NCI-H526 treated with DMSO at 0.1 percent for 48 hours (cell line): ENCODE measurements at places on chromosomes 7 and 10.

GRCh38 chr10:84715911-84716310 lies 387.5 kb downstream of the CCSER2 start:
- DNase-seq, result peak; percentile 13

- DNase-seq, result no peak
These were observed 227.7 kb downstream of the SKIDA1 start for GRCh38 chr10:21297603-21298383.

DNA sequence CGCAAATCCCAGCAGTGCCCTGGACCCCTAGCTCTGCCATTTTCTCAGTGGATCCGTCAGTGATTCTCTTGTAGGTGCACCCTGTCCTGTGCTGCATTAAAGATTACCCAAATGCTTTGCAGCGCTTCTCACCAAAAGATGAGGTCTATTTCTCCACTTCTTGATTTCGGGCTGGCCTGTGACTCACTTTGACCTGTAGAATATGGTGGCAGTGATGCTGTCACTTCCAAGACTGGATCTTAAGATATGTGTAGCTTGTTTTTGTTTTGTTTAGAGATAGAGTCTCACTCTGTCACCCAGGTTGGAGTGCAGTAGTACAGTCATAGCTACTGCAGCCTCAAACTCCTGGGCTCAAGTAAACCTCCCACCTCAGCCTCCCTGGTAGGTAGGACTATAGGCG lies 37.0 kb upstream of the ZMIZ1 start:
- DNase-seq, result no peak

- DNase-seq, result peak; percentile 12
These were observed 78.7 kb downstream of the CLEC2L start for GRCh38 chr7:139602143-139602722.

DNA sequence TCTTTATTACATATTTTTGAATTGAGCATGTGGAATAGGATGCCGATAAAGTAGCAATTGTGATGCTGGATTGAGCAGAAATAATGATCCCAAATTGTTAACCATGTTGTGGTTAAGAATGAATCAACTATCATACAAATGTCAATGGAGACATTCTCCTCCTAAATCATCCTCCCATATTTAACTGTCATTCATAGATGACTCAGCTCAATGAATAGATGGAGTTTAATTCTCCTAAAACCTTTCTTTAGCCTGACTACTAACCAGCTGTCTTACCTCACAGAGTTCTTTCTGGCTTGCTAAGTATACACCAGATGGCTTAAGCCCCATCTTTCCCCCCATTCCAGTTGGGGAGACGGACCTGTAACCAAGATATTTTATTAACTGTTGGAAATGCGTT lies 23.4 kb upstream of the NPS start:
- no peak for DNase-seq

DNA sequence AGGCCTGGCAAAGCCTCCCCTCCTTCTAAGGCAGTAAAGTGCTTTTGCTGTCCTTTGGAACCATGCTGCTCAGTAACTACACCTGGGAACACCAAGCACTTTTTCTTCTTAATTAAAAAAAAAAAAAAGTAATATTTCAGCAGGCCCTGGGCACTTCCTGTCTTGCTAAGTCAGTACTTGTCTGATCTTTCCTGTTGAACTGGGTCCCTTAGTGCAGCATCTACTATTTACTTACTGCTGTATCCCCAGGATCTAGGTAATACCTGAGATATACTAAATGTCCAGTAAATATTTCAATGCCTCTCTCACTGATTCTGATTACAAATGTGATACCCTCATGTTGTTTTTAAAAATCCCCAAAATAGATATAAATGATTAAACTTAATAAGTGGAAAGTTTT lies 77.4 kb downstream of the PPP1R3C start:
- no peak for DNase-seq

- no peak for DNase-seq
These were observed 18.9 kb downstream of the NOD1 start for GRCh38 chr7:30459591-30460245.

- no peak for DNase-seq
These were observed 222.4 kb downstream of the RPS24 start for GRCh38 chr10:78255796-78256638.

GRCh38 chr7:132655131-132655727 lies 79.0 kb upstream of the PLXNA4 start:
- no peak for DNase-seq

- no peak for DNase-seq
These were observed 1.2 kb upstream of the INPP5A start for GRCh38 chr10:132536241-132536876.

DNA sequence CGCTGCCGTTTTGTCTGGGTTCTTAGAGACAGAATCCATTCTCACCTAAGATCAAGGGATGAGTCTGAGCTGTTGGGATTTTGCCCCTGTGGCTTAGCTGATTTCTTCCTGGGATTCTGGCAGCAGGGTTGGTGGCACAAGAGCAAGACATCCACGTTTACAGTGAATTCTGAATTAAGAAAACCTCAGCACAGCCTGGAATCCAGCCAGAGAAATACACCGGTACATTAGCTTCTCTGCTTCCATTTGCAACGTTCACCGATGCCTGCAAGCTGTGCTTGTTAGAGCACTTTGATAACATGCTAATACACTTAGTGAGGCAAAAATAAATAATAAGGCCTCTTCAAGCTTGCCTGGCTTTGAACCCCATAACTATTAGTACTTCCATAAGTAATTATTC lies 569.8 kb downstream of the CALN1 start:
- DNase-seq, result no peak

- DNase-seq, result no peak
These were observed 21.5 kb downstream of the RPP38 start for GRCh38 chr10:15118615-15119014.

GRCh38 chr10:112813866-112814591 lies 136.0 kb upstream of the TCF7L2 start:
- DNase-seq, result no peak

GRCh38 chr10:14820010-14820774 lies 17.6 kb downstream of the CDNF start:
- no peak for DNase-seq

- no peak for DNase-seq
These were observed 206.6 kb downstream of the SKAP2 start for GRCh38 chr7:26657686-26658388.

- DNase-seq, result no peak
These were observed 14.6 kb upstream of the PWWP2B start for GRCh38 chr10:132382231-132382922.

- DNase-seq, result no peak
These were observed 395.2 kb downstream of the TFEC start for GRCh38 chr7:115635376-115635775.

DNA sequence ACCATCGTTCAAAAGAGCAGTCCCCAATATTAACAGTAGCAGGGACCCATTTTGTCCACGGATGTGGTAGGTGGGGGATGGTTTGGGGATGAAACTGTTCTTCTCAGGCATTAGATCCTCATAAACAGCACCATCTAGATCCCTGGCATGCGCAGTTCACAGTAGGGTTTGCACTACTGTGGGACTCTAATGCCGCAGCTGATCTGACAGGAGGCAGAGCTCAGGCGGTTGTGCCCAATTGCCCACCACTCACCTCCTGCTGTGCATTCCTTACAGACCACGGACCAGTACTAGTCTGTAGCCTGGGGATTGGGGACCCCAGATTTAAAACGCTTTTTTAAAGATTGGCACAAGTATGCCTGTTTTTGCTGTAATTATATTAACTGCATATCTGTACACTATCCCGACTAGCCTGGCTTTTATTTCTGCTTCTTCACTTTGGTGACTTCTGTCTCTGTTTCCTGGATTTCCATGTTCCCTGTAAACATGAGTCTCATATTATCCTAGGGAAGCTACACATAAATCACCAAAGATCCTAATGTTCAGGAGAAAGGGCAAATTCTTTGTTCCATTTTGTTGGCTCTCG lies 163.3 kb upstream of the AKR1E2 start:
- no peak for DNase-seq

- DNase-seq, result no peak
These were observed 339.5 kb downstream of the ELMO1 start for GRCh38 chr7:37109016-37109683.

GRCh38 chr10:15144788-15145187 lies 23.7 kb downstream of the NMT2 start:
- no peak for DNase-seq

DNA sequence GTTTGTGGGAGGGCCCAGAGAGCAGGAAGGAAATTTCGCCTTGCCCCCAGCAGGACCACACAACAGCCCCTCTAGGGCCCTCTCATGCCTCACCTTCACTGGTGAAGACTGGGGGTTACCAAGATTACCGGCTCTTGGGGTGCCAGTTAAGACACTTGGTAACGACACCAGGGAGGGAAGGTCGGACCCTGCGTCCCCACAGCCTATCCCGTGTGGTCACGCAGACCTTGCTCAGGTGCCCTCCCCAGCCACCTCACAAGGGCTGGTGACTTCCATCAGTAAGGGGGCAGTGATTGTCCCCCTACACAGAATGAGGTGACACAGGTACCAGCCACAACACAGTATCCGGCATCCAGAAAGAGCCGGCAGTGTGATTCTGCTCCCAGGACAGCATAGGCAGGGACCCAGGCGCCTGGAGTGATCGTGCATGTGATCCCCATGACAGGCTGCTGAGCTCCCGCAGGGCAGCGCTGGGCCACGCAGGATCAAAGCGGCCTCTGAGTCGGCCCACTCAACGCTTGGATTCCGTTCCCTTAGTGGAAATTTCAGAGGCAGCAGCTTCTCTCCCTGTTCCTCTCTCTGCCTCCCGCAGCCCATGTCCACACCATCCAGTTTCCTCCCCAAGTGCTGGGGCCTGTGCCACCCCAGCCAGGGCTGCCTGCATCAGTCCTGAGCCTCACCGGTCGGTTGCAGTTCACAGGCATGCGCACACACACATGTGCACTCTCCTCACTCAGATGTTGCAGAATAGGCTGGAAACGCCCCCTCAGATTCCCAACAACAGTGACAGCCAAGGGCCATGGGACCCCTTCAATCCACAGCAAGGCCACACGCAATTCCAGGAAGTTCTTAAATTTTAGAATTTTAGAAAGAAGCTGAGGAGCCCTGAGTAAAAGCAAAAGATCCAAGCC lies 35.8 kb downstream of the CAMK2B start:
- no peak for DNase-seq

DNA sequence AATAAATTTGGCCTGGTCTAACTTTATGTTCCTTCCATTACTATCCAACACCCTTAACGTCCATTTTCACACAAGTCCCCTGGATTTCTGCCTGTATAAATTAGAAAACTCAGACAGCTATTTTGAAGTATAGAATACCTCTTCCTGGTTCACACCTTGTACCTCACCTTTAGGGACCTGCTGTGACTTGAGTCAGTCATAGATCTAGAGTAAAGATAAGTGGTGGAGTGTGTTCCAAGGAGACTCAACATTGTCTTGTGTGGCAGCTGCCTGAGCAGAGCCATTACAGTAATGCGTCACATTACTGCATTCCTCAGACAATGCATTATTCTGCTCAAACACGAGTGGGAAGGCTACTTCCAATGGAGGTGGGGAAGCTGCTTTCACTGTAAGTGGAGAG lies 513.9 kb downstream of the ADRA2A start:
- no peak for DNase-seq

- no peak for DNase-seq
These were observed 8.1 kb downstream of the STK17A start for GRCh38 chr7:43590862-43591557.

- no peak for DNase-seq
These were observed at the start of gene CTTNBP2 for GRCh38 chr7:117873310-117874190. Gene CTTNBP2, minus strand, starts transcription at chr7:117873441. Its CDS starts 26 bp downstream, at chr7:117873415.

DNA sequence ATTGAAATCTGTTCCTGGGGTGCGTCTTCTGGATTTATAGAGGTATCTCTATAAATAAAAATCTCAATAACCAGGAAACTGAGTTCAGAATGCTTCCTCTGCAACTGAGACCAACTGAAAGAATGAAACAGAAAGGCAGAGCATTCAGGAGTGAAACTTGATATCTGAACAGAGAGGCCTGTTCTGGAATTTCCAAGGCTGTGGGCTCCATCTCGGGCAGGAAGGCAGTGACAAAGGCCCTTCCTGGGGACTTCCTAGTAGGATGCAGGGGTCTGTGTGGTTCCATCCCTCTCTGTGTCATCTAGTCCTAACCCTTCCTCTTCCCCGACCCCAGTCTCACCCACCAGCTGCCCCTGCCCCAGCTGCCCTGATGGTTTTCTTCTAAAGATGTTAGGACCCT lies 52.0 kb downstream of the JCAD start:
- DNase-seq, result no peak

- no peak for DNase-seq
These were observed 87.8 kb upstream of the LRRTM3 start for GRCh38 chr10:66837990-66838389.

DNA sequence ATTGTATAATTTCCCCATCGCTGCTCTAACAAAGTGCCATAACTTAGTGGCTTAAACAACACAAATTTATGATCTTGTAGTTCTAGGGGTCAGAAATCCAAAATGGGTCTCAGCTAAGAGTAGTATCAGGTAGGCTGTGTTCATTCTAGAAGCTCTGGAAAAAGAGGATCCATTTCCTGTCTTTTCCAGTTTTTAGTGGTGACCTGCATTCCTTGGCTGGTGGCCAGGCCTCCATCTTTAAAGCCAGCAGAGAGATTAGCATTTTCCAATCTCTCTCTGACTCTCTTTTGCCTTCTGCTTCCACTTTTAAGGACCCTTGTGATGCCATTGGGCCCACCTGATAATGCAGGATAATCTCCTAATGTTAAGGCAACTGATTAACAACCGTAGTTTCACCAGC lies 41.0 kb upstream of the C10orf120 start:
- DNase-seq, result no peak

DNA sequence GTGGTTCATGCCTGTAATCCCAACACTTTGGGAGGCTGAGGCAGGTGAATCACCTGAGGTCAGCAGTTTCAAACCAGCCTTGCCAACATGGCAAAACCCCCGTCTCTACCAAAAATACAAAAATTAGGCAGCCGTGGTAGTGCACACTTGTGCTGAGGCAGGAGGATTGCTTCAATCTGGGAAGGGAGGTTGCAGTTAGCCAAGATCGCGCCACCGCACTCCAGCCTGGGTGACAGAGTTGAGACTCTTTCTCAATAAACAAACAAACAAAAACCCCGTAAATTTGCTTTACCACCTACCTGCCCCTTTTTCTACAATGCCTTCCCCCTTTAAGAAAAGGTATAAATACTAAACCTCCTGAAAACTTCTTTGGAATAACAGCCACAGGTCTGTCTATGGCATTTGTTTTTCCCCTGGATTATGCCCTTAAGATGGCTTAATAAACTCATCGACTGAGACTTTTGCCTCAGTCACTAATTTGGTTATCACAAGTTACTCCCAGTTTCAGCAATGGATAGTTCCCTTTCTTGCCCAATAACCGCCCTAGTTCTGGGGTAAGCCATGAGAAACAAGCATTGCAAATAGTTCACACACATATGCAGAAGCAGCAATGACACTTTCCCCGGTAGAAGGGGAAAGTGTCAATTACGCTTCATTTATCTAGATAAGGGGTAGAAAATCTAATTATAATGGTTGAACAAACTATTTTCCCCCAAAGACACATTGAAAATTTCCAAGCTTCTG lies 52.8 kb upstream of the SVIL start:
- no peak for DNase-seq

- DNase-seq, result no peak
These were observed 9.5 kb upstream of the AP5Z1 start for GRCh38 chr7:4765776-4766490.
